Activated CD4-positive, alpha-beta memory T cell treated with anti-CD3 and anti-CD28 coated beads, Interleukin-2, amount 10 ng/mL, durations not matched to agents 7 days and 5 days (primary cell): ENCODE measurements at places on chromosomes 16 and 17. TPM values are rescaled to one million over a fixed set of nuclear protein-coding genes. Genes with fewer than 3 reads are reported as not detected.
A peak's percentile ranks its signal among the peaks of the same experiment; 100 is the strongest.

SECTM1 gene
- 18.3 TPM for total RNA-seq

TP53TG3F gene
- total RNA-seq, result not detected

C16orf86 gene
- 4.3 TPM for total RNA-seq

MYH3 gene
- 3.0 TPM for total RNA-seq

NCOR1 gene
- 141 TPM for total RNA-seq

GRCh38 chr17:4818276-4818675 lies 11.3 kb downstream of the PLD2 start:
- DNase-seq, result no peak
- no peaks in the 10 kb centered on the region for H3K4me1 ChIP-seq
- H3K27me3 ChIP-seq, result no peaks in the 10 kb centered on the region
- H3K4me3 ChIP-seq, result no peak overlapping the region
- H3K27ac ChIP-seq, result no peak overlapping the region

- H3K27me3 ChIP-seq, result peaks cover 4% of the 10 kb centered on the region
- H3K36me3 ChIP-seq, result no peaks in the 10 kb centered on the region
- no peak overlapping the region for H3K4me3 ChIP-seq
- no peaks in the 10 kb centered on the region for H3K4me1 ChIP-seq
- no peak overlapping the region for H3K27ac ChIP-seq
Measured at GRCh38 chr16:20707461-20707860, 10.0 kb upstream of the ACSM1 start.

- H3K4me1 ChIP-seq, result peaks cover 8% of the 10 kb centered on the region
- H3K4me3 ChIP-seq, result no peak overlapping the region
- DNase-seq, result peak; percentile 53
- peaks cover 17% of the 10 kb centered on the region for H3K36me3 ChIP-seq
- no peaks in the 10 kb centered on the region for H3K27me3 ChIP-seq
Measured at GRCh38 chr17:29124135-29124924, 55.9 kb downstream of the MYO18A start.

- no peaks in the 10 kb centered on the region for H3K27me3 ChIP-seq
- H3K36me3 ChIP-seq, result peaks cover 50% of the 10 kb centered on the region
- H3K4me3 ChIP-seq, result no peak overlapping the region
- DNase-seq, result no peak
- H3K27ac ChIP-seq, result no peak overlapping the region
Measured at GRCh38 chr17:80805032-80805751, 186.4 kb upstream of the CHMP6 start.

DNA sequence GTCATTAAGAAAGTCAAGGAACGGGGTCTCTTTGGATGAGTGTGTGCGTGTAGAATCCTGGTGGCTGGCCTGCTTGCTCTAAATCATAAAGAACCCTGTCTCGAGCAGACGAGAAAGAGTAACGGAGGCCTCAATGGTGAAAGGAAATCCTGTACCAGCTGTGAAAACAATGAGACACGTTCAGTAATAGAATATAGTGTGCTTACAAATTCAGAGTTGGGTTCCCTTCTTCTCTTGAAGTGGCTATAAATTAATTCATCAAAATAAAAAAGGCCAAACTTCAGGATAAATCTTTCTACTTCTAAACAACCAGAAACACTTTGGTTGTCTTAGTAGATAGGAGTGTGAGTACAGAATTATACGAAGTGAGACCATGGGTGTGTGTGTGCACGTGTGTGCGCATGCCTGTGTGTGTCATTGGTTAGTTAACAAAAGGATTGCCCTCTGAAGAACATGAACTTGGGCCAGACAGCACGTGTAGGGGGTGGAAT lies 48.5 kb downstream of the WWOX start:
- DNase-seq, result no peak
- no peak overlapping the region for H3K27ac ChIP-seq
- no peaks in the 10 kb centered on the region for H3K36me3 ChIP-seq
- no peaks in the 10 kb centered on the region for H3K27me3 ChIP-seq

- H3K27me3 ChIP-seq, result no peaks in the 10 kb centered on the region
- no peaks in the 10 kb centered on the region for H3K36me3 ChIP-seq
- no peak for DNase-seq
- H3K4me1 ChIP-seq, result no peaks in the 10 kb centered on the region
Measured at GRCh38 chr16:1137604-1138003, 15.3 kb upstream of the CACNA1H start.

- H3K36me3 ChIP-seq, result no peaks in the 10 kb centered on the region
- H3K27ac ChIP-seq, result no peak overlapping the region
- peaks cover 2% of the 10 kb centered on the region for H3K27me3 ChIP-seq
- DNase-seq, result no peak
- H3K4me3 ChIP-seq, result no peak overlapping the region
Measured at GRCh38 chr16:56889206-56889605, 24.2 kb downstream of the SLC12A3 start.

DNA sequence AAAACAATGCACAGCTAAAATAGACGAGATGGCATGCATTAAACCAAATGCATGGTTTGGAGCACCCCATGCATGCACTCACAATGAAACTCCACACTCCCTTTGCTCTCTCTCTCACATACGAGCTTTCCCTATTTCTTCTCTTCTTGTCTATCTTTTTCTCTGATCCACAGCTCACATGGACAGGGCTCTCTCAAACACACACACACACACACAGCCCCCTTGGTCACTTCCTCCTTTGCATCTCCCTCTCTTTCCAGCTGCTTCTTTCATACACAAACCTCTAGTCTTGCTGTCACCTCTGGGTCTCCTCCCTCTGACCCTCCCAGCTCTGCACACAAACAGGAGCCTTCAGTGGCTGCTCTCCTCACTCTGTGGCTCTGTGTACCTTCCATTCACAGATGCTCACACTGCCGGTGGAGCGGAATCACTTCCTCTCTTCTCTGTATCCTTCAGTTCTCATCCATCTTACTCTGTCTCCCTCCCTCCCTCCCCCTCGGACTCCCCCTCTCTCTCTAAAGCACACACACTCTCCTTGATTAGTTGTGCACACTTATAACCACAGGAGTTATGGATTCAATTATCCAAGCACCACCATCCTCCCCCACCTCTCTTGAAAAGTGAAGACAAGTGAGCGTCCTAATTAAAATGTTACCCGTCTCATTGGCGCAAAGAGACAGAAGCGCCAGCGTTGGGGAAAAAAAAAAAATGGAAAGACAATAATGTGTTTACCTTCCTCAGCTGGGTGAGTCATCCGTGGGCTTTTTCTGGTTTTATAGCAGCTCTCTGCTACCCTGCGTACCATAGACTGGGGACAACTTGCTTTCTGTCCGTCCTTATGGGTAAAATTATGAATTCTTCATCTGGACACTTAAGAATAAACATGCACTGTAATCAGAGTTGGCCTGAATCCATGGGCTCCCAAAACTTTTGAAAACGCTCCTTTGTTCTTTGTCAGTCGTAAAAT lies 90.8 kb downstream of the SHISA6 start:
- no peak overlapping the region for H3K4me3 ChIP-seq
- H3K27me3 ChIP-seq, result no peaks in the 10 kb centered on the region
- H3K27ac ChIP-seq, result no peak overlapping the region
- DNase-seq, result no peak
- no peaks in the 10 kb centered on the region for H3K4me1 ChIP-seq

DNA sequence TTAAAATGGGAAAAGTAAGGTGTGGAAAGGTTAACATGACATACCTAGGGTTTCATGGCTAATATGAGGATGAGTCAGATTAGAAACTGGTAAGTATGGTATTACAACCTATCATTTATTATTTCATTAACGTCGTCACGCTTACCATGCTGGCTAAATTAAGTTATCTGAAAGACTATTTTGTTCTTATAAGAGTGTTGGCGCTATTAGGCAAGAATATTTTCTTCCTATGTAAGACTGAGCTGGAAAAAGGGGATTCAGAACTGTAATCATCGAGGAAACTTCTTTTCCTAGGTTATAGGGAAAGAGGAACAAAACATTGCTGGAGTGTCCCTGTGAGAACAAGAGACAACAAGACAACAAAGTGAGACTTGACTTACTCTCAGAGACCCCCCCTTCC lies 440.8 kb downstream of the KCNJ2 start:
- DNase-seq, result no peak
- no peak overlapping the region for H3K27ac ChIP-seq
- no peaks in the 10 kb centered on the region for H3K36me3 ChIP-seq
- no peak overlapping the region for H3K4me3 ChIP-seq
- no peaks in the 10 kb centered on the region for H3K27me3 ChIP-seq

DNA sequence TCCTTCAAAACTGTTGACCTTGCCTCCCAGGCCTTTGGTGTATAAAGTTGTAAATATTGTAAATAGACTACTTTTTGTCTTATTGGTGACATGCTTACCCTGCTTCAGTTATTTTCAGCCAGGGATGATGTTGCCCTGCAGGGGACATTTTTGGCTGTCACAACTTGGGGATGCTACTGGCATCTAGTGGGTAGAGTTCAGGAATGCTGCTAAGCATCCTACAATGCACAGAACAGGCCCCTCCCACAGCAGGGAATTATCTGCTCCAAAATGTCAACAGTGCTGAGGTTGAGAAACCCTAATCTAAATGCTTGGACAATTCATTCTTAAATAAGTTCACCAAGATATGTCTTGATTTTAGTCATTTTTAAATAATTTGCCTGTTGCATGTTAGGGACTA lies 459.8 kb downstream of the PMP22 start:
- H3K4me1 ChIP-seq, result no peaks in the 10 kb centered on the region
- H3K4me3 ChIP-seq, result no peak overlapping the region
- H3K27ac ChIP-seq, result no peak overlapping the region

- H3K27me3 ChIP-seq, result peaks cover 10% of the 10 kb centered on the region
- H3K4me1 ChIP-seq, result peaks cover 2% of the 10 kb centered on the region
- H3K4me3 ChIP-seq, result no peak within 1 kb of the TSS
- H3K36me3 ChIP-seq, result peaks cover 2% of the 10 kb centered on the region
Measured at GRCh38 chr16:88866151-88866920, at the start of gene PABPN1L. PABPN1L (minus strand) TSS chr16:88866660; CDS start chr16:88866606, 54 bp downstream.

GRCh38 chr17:56751145-56751738 lies 82.5 kb downstream of the C17orf67 start:
- H3K27me3 ChIP-seq, result peaks cover 14% of the 10 kb centered on the region
- no peak for DNase-seq

DNA sequence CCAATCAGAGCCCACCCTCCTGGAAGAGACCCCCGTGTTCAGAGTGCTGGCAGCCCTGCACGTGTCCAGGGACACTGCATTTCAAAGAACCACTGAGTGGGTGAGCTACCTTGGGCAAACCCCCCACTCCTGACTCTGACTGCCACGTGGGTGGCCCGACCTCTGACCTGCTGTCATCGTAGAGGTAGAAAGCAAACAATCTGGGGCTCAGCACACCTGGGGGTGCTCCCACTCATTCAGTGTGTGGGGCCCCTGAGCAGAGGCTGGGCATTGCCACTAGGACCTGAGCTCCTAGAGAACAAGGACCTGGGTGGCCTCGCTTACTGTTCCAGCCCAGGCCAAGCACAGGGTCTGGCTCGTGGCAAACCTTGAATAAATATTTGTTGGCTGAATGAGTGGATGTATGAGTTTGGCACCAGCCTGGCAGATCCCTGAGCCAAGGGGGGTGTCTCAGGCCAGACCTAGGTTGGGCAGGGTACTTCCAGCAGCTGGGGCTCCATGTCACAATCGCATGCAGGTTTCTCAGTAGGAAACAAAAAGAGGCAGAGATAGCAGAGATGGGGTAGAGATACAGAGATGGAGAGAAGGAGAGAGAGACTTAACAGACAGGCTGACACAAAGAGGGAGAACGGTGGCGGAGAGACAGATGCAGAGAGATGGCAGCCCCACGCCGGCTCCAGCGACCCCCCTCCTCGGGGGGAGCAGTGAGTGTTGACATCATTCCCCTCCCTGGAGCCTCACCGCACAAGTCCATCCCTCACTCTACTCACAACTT lies 5.4 kb upstream of the DRC7 start:
- peak overlapping the region; percentile 31 for H3K4me3 ChIP-seq
- peaks cover 15% of the 10 kb centered on the region for H3K27me3 ChIP-seq
- H3K27ac ChIP-seq, result peak overlapping the region; percentile 83
- peaks cover 31% of the 10 kb centered on the region for H3K4me1 ChIP-seq

- H3K4me1 ChIP-seq, result peaks cover 93% of the 10 kb centered on the region
- H3K36me3 ChIP-seq, result peaks cover 49% of the 10 kb centered on the region
- H3K4me3 ChIP-seq, result peak overlapping the region; percentile 83
- H3K27ac ChIP-seq, result peak overlapping the region; percentile 96
Measured at GRCh38 chr17:78412403-78412802, 34.0 kb downstream of the PGS1 start.

- peaks cover 33% of the 10 kb centered on the region for H3K4me1 ChIP-seq
Measured at GRCh38 chr17:45428931-45429338, 3.7 kb downstream of the ARHGAP27 start.
